T-helper 9 cell (primary cell): ENCODE measurements at places on chromosomes 4 and X.

DNA sequence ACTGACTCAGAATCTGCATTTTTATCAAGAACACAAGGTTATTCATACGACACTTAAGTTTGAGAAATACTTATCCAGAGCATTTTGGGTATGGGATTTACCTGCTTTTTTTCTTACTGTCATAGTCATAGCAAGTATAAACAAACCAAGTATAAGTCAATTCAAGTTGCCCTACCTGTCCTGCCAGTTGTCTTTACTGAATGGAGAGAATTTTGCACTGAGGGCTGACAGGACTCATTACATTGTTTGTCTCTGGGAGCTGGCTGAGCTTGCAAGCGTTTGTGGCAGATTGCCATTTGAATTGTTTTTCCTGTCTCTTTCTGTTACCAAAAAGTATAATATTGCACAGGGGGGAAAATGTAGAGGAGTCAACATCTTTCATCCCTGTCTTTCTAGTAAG, 278.9 kb upstream of the MAGEC2 start:
- no peak for DNase-seq

GRCh38 chr4:148923881-148924280, 481.7 kb upstream of the NR3C2 start:
- no peak for DNase-seq

DNA sequence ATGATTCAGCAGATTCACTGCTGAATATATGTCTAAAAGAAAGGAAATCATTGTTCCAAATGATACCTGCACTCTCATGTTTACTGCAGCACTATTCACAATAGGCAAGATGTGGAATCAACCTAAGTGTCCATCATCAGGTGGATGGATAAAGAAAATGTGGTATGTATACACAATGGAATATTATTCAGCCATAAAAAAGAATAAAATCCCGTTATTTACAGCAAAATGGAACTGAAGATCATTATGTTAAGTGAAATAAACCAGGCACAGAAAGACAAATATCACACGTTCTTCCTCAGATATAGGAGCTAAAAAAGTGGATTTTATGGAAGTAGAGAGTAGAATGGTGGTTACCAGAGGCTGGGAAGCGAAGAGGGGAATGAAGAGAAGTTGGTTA, 130.4 kb downstream of the STIM2 start:
- no peak for DNase-seq

- DNase-seq: peak; percentile 33
These were observed 22.1 kb downstream of the PIR start for GRCh38 chrX:15471028-15471427.

DNA sequence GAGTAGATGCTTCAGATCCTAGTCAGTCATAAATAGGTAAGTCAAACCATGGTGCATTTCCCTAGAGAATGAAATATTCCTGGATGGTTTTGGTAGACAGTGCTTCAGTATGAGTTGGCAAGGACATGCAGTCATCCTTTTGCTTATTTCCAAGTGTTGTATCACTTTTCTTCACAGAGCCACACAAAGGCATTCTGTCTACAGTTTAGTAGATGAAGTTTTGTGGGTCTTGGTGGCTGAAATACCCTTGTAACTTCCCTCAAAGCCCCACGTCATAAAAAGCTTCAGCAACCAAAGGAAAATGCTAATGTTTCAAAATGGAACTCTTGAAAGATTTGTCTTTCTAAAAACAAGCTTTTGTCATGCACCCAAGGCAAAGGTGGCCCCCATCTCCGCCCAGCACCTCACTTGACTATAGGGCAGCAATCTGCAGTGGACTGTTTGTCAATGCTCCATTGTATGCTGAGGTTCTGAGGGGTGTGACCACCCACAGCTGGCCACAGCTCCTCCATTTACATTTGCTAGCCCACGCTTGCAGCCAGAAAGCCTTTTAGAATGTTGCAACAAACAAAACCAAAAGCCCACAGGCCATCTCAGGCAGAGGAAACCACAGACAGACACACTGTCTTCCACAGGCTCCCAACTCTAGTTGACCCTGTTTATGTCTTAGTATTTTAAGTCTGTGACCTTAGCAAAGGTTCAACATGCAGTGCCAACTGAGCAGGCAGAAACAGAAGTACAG, 87.1 kb upstream of the FAM9C start:
- no peak for DNase-seq

- DNase-seq: no peak
These were observed 98.9 kb downstream of the GPR82 start for GRCh38 chrX:41822892-41823291.

DNA sequence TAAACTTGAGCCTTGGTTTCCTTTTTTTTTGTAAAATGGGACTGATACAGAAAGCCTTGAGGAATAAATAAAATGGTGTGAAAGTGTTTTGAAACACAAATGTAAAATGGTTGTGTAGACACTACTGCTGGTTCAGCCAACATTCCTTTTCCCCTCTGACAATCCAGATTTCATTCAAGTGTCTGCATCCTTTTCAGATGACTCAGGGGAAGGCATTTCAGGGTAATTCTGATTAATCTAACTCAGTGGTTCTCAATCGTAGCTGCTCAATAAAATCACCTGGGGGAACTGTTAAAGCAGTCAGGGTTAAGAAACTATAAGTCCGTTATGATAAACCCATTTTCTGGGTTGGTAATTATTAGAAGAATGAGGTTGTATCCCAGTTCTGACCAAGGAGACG, 4.6 kb downstream of the ARHGAP10 start:
- no peak for DNase-seq

GRCh38 chr4:17095771-17096170, 197.3 kb upstream of the LDB2 start:
- no peak for DNase-seq

DNA sequence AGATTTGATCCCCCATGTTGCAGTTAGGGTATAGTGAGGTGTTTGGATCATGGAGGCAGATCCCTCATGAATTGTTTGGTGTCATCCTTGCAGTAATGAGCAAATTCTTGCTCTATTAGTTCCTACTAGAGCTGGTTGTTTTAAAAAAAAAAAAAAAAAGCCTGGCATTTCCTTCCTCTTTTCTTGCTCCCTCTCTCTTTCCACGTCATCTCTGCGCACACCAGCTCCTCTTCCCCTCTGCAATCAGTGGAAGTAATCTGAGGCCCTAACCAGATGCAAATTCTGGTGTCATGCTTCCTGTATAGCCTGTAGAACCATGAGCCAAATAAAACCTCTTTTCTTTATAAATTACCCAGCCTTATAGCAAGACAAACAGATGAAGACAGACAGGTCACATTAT, 24.5 kb downstream of the WDR17 start:
- DNase-seq: no peak

DNA sequence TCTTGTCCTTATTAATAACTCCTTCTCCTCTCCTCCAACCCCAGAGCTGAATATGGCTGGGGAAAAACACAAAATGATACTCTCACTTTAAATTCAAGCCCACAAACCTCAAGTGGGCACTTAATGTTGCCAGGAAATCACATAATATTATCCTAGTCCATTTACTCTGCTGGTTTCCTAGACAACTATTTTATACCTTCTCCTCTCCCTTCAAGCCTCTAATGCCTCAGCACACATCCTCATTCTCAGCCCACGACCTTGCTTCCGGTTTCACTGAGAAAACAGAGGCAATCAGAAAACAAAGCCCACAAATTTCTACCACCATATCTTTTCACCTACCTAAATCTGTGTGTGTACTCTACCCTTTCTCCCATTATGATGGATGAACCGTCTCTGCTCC, 12.1 kb upstream of the CLCN5 start:
- no peak for DNase-seq

- DNase-seq: no peak
These were observed 152.3 kb downstream of the WDFY3 start for GRCh38 chr4:84814094-84814750.
